Stimulated activated CD4-positive, alpha-beta T cell treated with anti-CD3 and anti-CD28 coated beads, TNF-alpha, amount 100 ng/mL, for 48 hours (primary cell): ENCODE measurements at places on chromosomes 6 and 20.

DNA sequence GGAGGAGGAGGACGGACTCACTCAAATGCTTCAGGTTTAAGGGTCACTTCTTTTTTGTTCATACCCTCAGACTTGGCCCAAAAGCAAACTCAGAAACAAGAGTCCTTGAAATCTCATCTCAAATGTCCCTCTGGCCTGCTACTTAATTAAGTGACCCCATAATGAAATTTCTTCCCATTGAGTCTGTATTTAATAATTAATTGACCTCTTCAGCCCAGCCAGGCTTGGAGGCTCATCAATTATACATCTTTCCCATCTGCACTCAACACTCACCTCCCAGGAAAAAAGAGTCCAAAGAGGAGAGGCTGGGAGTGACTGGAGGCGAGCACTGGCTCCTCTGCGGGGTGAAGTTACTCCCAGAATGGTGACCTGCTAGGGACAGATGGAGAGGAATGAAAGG is 90.5 kb upstream of the EYA2 start:
- DNase-seq = no peak

- no peak for DNase-seq
These were observed 68.2 kb downstream of the RTN4IP1 start for GRCh38 chr6:106560996-106561685.

DNA sequence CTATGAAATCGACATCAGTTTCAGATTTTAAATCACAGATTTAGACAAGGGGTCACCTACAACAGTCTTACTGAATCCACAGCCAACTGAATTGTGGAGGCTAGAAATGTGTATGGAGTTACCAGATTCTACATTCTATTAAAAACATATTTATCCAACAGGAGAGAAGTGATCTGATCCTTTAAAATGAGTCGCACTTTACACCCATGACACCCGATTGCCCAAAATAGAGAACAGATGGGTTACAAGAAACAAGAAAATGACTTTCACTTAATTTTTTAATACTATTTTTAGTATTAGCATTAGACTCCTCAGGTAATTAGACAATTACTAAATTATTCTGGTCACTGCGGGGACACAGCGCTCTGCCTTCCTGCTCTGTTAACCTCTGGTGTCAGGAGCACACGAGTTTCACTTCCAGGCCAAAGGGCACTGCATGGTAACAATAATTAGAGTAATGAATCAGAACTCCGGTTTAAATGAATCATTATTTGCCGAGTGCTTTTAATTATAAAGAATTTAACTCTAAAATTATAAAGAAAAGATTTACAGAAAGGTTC is 108.6 kb downstream of the ATP9A start:
- DNase-seq = no peak

DNA sequence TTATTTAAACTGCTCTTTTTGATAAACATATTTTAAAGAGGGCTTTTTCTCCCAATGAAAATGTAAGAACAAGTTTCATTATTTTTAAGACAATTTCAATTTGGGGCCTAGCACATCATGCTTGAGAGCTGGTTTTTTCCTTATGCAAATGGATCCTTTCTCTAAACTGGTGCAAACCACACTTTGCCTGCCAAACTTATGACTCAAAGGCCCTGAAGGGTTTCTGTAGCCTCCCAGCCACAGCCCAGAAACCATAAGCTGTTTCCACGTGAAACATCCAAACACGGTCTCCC is 451 bp upstream of the HSF2 start:
- no peak for DNase-seq

DNA sequence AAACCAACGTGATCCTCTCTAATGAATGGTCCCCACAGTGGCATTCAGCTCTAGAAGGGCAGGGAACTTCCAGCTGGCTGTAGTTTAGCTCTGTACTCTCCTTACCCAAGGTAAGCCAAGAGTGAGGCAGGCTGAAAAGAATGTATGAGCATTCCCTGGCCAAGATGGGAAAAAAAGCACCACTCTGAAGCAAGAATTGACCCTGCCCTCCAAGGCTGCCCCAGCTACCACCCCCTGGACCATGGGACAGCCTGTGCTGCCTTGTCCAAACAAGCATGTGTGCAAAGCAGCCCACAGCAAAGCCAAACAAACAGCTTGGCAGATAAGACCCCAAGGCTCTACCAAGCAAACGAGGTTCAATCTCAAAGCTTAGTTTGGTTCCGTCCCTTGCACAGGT is 73.9 kb downstream of the GFOD1 start:
- DNase-seq = no peak

DNA sequence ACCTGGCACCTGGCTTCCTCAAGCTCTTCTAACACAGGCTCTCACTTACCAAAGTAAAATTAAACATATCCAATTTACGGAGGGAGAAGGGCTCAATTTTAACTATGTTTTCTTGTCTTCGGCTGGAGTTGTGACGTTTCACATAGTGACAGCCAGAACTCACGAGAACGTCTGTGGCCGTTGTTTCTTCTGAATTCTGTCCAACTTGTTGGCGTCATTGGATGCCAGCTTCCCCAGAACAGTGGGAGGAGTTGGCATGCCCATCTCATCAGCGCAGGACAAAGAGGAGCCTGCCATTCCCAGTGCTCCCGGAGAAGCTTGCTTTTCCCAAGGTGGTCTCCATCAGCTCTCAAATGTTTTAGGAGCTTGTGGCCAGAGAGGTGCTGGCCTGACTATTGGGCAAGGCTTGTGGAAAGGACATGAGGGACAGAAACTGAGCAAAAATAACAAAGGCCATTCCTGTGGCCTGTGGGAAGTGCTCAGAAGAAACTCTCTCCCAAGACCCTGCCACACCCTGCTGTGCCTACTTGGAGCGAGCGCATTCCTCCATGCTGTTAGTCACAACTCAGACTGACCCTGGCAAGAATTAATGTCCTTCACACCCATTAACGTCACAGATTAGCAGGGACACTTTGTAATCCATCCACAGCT is 265.4 kb upstream of the CDH4 start:
- DNase-seq = no peak

DNA sequence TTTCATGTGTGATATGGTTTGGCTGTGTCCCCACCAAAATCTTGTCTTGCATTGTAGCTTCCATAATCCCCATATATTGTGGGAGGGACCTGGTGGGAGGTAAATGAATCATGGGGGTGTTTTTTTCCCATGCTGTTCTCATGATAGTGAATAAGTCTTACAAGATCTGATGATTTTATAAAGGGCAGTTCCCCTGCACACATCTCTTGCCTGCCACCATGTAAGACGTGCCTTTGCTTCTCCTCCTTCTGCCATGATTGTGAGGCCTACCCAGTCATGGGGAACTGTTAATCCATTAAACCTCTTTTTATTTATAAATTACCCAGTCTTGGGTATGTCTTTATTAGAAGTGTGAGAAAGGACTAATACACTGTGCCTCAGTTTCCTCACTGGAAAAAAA is 4.2 kb upstream of the IL22RA2 start:
- DNase-seq = no peak

DNA sequence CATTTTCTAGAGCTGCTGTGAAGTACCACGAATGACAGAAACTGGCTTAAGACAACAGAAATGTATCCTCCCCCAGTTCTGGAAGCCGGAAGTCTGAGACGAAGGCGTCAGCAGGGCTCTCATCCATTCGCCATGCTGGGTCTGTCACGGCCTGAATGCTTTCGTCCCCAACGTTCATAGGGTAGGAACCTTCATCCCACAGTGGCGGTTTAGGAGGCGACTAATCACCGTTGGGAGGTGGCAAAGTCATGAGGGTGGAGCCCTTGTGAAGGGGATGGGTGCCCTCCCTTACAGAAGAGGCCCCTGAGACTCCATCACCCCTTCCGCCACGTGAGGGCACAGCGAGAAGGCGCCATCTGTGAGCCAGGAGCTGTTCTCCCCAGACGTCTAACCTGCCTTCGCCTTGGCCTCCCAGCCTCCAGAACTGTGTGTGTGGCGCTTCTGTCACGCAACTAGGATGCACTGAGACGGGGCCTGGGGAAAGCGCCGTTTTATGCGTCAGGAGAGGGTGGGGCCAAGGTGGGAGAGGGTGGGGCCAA is 250.3 kb downstream of the TTLL2 start:
- DNase-seq = no peak

- DNase-seq = no peak
These were observed 16.4 kb upstream of the CFAP206 start for GRCh38 chr6:87391334-87391733.

DNA sequence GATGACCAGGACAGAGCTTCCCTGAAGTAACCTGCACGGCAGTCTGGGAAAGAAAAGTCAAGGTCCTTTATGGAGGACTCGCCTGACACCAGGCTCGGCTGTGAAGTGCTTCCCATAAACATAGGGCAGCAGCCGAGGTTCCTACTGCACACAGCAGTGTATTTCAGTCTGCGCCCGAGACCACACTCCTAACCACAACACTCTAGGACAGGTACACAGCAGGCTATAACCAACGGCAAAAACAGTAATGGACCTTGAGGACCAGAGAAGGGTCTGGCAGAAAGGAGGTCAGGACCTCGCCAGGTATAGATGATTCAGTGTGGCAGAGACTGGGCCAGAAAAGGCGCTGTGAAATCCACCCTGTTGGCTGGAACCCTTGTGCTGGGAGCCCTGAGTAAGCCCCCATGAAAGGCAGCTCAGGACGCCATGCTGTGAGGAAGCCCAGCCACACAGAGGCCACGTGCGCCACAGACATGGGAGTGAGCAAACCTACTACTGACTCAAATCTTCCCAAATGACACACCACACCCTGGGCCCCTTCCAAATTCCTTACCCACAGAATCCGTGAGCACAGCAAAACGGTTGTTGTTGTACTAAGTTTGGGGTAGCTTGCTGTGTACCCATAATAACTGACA is 129.6 kb upstream of the CST7 start:
- no peak for DNase-seq

DNA sequence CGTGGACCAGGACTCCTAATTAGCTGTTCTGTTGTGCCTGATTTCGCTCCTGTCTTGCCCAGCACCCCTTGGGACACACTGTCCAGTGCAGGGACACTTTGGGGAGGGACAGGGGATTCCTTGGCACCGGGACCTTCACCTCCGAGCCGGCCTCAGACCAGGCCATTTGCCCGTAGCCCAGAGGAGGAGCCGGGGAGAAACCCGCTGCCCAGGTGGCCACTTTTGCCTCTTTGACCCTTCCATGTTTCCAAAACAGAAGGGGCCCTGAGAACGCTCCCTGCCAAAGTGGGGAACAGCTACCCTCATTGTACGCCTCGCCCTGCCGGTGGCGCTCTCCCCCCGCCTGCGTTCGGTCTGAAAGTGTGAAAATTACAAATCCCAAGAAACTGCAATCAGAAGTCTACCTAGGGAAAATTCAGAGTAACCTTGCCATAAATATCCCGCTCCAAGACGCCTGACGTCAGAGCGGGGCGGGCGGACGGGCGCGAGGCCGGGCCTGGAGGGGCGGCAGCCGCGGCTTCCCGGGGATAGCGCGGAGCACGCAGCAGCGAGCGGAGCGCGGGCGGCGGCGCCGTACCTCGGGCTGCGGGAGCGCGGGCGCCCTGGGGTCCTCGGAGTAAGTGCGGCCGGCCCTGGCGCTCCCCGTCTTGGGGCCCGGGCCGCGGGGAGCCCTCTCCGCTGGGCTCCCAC is at the start of gene DAAM2:
Gene DAAM2, plus strand, starts transcription at position 527 of the 690 bp plus-strand sequence. CDS start 63,927 bp downstream, outside the sequence.
- DNase-seq = no peak

DNA sequence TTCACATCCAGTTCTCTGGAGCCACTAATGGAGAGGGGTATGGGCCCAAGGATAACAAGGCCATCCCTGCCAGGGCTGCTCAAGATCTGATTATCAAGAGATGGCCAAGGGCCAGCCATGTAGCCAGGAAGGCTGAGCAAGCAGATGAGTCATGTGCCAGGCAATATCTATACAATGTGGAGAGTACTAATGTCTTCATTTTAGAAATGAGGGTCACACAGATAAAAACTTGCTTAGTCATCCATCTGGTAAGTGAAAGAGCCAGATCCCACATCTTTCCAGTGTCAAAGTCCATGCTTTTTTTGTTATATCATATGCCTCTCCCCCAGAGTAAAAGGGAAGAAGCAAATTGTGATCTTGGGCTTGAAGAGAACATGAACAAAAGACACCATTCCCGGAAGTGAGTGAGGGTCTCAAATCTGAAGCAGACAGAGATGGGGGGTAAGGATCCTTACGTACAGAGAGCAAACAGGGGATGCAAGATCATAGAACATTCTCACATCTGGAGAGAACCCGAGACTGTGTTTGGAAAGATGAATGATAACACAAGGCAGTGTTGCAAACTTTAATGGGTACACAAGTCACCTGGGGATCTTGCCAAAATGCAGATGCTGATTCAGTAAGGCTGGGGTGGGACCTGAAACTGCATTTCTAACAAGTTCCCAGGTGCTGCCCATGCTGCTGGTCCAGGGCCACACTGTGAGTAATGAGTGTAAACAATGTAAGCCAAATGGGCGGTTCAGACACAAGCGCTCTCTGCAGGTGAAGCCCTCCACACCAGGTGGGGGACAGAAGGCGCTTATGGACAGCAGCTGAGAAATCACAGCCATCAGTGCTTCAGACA is 20.0 kb upstream of the GSTA3 start:
- DNase-seq = no peak

GRCh38 chr6:24397631-24398030 is 5.1 kb upstream of the MRS2 start:
- DNase-seq = no peak

DNA sequence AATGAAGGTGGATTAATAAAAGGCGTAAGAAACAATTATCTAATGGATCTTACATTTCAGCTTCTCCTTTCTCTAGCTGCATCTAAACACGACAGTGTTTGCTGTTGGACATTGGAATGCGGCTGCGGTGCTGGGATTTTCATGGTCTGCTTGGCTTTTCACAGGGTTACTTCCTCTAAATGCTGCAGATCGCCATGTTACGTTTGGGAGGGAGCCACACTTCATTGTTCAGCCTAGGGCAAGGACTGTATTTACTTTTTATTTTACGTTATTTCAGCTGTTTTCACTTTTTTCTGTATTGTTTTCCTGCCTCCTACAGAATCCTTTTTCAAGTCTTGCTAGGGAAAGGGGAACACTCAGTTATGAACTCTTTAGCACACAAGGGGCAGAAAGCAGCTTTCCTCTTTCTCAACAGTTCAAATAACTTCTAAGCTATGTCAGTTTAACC is 97.9 kb upstream of the MTHFD1L start:
- DNase-seq = no peak

DNA sequence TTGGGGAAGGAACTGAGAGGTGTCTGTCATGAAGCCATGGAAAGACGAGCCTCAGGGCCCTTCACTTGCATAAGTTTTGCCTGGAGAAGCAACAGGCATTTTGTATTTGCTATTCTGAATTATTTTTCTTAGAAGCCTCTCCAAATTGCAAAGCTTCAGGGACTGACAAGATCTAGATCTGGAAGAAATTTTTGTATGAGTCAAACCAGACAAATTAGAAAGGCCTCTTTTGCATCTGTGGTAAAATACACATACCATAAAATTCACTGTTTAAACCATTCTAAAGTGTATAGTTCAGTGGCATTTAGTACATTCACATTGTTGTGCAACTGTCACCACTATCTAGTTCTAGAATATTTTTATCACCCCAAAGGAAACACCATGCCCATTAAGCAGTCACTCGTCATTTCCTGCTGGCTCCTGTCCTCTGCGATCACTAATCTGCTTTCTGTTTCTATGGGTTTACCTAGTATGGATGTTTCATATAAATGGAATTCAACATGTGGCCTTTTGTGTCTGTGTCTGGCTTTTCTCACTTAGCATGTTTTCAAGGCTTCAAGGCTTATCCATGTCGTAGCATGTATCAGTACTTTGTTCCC is 269.1 kb downstream of the PHF3 start:
- no peak for DNase-seq
